ENCODE measurements at places on chromosomes 6 and 20.

DNA sequence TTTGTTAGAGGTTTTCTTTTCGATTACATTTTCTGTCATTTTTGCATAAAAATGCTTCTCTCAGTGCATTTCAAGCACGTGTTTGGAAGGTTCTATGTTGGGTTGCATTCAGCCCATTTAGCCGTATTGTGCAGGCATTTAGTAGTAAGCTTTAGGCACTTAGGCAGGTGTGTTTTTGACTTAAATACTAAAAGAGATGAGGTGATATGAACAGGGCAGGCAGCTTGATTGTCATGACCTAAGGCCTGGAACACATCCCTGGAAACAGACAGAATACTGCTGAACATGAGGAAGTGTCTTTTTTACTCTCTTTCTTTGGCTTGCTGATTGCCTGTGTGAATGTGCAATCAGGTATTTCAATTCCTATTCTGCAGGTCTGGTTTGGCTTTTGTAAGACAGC is 610.5 kb upstream of the MAN1A1 start:
- DNase-seq: no peak

DNA sequence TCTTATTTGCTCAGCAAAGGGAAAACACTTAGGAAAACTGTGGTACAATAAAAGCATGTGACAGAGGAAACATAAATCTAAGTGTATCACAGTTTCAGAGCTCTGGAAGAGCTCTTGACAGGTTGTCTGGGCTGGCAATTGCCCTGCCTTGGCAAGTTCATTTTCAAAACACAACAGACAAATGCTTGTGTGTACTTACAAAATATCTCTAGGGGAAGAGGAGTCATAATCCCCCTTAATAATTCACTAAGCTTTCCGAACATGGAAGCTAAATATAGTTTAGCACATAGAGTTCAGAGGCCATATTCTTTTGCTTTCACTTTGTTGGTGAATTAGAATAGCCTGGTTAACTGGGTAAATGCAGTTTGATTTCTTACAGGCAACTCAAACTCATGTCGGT is 211.6 kb upstream of the THEMIS start:
- no peak for DNase-seq

- DNase-seq: no peak
Measured at GRCh38 chr6:111201764-111202163, 114.5 kb downstream of the SLC16A10 start.

DNA sequence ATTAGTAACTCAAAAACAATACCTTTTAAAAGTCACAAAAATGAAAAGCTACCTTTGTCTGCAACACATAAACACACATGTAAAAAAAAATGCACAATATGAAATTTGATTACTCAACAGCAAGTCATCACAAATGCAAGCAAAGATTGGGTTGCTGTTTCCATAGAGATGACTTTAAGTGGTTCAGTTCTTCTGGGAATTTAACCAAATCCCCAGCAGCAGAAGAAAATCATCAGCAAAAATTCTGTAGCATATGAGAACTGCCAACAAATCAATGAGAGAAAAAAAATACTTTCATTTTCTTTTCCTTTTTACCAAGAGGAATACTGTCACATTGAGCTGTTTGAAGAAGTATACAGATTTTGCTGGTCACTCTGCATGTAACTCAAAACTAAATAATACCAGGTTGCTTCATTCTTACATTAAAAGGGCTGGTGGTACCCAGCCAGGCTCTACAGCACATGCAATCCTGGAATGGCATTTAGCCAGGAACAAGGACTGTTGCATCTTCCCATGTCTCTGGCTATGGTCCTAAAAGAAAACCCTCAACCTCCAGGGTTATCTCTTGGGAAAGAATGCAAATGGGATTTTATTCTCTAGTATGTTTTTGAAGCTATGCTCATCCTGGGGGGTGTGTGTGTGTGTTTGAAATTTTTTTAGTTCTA is 158.3 kb downstream of the OPRM1 start:
- DNase-seq: peak; percentile 92

DNA sequence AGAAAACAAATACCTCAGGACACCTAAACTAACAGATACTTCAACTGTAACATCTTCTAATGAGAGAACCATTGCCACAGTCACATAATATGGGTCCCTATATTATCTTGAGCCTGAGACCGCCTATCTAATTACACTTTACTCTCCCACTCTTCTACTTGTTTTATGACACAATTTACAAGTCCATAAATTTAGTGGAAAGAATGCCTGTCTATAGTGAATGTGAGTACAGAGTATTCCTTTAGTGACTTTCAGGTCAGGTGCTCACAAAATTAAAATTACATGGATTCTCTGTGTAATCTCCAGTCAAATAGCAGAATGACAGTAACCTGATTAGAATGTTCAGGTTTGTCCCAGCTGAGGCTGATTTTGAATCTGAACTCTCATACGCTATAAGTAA is 624.1 kb downstream of the PKHD1 start:
- DNase-seq: no peak

DNA sequence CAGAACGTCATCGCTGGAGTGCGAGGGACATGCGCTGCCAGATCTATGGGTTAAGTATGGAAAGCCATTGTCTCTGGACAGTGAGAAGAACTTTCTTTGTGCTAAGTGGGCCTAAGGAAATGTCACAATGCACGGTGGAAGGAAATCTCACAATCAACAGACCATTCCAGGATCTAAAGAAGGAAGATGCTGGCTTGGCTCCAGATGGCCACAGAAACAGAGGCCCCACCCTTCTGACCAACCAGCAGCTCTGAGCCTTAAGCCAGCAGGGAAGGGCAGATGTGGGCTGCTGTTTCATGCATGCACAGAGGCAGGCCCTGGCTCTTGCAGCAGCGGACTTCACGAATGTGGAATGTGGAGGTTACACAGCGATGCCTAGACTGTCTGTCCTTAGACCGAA is 156.3 kb downstream of the SOBP start:
- DNase-seq: peak; percentile 66

- no peak for DNase-seq
Measured at GRCh38 chr6:133834472-133835170, 54.3 kb upstream of the TCF21 start.

DNA sequence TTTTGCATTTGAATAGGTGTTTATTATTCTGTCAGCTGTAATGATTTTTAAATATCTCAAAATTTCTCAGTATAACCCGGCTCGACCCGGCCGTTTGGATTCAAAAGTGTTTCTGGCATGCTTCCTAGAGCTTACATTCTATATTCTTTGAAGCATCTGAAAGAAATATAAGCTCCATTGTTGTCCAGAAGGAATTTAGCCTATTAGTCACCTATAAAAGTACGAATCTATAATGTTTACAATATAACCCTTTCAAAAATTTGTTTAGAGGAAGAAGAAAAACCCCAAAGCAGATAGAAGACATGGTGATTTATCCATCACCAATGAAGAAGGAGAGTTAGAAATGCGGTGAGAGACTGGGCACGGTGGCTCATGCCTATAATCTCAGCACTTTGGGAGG is 22.3 kb upstream of the HECA start:
- DNase-seq: no peak

- DNase-seq: peak; percentile 3
Measured at GRCh38 chr20:571754-572441, 28.3 kb upstream of the CSNK2A1 start.

DNA sequence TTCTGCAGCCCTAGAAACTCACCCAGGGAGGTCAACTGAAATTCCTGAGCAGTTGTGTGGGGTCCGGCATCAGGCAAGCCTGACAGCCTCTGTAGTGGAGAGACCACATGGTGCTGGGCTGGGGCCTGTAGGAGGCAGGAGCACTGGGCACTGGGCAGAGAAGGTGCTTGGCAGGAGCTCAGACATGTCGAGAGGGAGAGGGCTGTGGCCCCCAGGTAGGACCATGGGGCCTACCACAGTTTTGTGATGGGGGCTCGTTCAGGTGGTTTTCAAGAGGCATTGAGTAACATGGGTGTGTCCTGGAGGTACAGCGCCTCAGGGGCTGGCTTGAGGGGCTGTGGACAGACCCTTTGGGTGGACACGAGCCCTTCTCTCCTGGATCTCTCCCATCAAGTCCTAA is 15.9 kb downstream of the SLC22A23 start:
- no peak for DNase-seq

- DNase-seq: no peak
Measured at GRCh38 chr6:10268611-10269310, 146.1 kb downstream of the TFAP2A start.

DNA sequence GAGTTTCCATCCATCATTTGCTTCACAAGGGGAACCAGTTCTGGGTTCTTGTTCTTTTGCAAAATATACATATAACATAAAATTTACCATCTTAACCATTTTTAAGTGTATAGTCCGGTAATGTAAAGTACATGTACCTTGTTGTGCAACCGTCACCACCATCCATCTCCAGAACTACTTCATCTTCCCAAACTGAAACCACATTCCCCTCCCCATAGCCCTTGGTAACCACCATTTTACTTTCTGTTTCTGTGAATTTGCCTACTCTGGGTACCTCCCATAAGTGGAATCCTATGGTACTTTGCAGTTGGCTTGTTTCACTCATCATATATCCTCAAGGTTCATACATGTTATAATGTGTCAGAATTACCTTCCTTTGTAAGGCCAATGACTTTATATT is 70.3 kb upstream of the DSP start:
- no peak for DNase-seq

GRCh38 chr6:127971945-127972391 is 71.1 kb upstream of the THEMIS start:
- no peak for DNase-seq

GRCh38 chr6:140269591-140270165 is 895.2 kb upstream of the CITED2 start:
- DNase-seq: no peak

DNA sequence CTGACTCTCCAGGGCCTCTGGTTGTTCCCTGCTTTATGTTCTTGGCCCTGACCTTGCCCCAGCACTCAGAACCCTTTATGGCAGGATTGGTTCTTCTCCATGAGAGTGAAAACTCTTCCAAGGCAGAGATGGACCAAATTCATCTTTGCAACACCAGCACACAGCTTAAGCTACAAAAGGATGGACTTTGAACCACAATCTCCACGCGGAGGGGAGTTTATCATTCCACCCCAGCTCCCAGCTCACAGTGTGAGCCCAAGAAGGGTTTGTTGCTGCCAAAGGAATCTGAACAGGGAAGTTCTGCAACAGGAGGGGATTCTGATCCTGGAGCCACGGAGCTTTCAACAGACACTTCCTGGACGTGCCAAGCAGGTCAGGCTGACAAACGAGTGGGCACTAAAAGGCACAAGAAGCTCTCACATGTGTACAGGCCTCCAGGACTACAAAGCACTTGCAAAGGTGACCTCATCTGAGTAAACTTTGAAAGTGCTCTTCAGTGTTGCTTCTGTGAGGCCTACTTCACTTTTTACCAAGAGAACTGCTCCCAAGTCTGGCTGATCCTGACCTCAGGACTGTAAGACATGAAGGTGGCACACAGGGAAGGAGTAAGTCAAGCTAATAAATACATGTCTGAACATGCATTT is 8.9 kb downstream of the FITM2 start:
- DNase-seq: no peak

- no peak for DNase-seq
Measured at GRCh38 chr6:64221776-64222175, 586.2 kb downstream of the PHF3 start.

DNA sequence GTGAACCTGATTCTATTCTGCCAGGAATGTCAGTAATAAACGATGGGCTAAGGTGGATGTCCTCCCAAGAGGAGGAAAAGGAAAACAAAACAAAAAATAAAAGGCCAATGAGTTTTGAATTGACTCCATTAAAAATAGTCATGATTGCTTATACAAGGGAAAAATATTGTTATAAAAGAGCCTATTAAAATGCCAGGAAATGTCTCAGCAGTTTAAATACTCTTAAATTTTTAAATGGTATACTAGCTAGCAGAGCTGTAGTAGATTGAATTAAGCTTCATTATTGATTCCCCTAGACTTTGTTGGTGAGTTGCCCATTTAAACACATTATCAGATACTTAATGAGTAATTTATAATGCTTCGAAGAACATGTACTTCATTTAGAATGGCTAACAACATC is 990.9 kb upstream of the GJE1 start:
- DNase-seq: no peak

DNA sequence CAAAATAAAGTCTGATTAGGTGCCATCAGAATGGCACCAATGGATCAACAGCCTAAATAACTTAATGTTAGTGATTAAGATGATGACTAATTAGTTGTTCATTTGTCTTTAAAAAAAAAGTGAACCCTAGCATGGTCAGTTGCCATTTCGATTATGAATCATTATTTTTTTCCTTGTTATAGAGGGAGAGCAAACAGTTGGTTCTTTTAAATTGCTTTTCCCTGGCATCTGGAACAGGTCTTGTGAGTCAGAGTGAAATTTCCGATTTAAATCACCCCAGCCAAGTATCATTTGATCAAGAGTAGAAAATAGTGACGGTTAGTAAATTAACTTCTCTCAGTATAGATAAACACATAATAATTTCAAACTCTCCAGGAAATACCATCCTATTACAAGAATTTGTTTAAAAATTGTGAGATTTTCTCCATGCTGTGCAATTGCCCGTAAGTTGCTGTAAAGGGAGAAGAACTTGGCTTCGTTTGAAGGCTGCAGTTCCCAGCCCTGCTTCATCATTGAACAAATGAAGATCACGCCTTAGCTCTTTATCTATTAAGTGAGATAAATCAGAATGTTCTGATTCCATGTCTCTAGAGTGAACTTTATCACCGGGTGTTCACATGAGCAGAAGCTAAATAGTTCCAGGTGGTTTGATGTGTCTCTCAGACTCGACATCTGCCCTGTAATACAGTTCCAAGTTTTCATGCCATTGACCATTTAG is 741.3 kb downstream of the DOK5 start:
- DNase-seq: peak; percentile 61

DNA sequence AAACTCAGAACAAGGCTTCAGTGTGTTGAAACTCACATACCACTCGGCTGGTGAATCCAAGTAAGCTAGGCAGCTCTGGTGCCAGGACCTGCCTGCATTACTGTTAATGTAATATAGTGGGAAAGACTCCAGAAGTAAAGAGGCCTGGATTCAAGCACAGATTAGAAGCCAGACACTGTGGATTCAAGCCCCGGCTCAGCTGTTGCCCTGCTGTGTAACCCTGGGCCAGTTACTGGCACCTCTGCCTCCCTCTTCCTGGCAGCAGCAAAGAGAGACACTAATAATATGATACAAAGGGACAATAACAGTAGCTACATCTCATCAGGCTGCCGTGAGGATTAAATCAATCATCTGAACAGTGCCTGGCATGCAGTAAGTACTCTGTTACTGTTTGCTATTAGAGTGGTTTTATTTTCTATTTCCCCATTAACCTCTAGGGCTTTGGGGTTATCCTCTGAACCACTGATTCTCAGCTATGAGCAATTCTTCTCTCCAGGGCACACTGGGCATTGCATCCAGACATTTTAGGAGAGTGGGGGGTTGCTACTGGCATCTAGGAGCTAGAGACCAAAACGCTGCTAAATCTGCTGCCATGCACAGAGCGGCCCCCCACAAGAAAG is 92.9 kb downstream of the ZMYND8 start:
- DNase-seq: no peak

- no peak for DNase-seq
Measured at GRCh38 chr20:63794614-63795013, 36.5 kb downstream of the ZBTB46 start.

GRCh38 chr6:16139556-16139955 is 10.7 kb downstream of the MYLIP start:
- DNase-seq: no peak

- no peak for DNase-seq
Measured at GRCh38 chr6:2497922-2498623, 252.6 kb downstream of the MYLK4 start.

GRCh38 chr20:22921595-22922421 is 113.3 kb upstream of the SSTR4 start:
- peak; percentile 49 for DNase-seq

GRCh38 chr6:21752054-21752811 is 158.7 kb downstream of the SOX4 start:
- no peak for DNase-seq

GRCh38 chr6:150349546-150349945 is 19.3 kb upstream of the IYD start:
- no peak for DNase-seq

- DNase-seq: no peak
Measured at GRCh38 chr6:11625302-11625701, 87.8 kb downstream of the TMEM170B start.

Measured in stromal cell of bone marrow (primary cell).